Left ventricle myocardium inferior (tissue), 1 donor: ENCODE measurements at places on chromosomes 13 and 19. TPM values are rescaled to one million over a fixed set of nuclear protein-coding genes. Genes with fewer than 3 reads are reported as not detected.

IZUMO1 gene
- 0.60 TPM for total RNA-seq

PSPN gene
- 1.2 TPM for total RNA-seq

ZNF580 gene
- total RNA-seq = 11.8 TPM

LIN7B gene
- 23.4 TPM for total RNA-seq

GFY gene
- 0.14 TPM for total RNA-seq

PLIN5 gene
- 73.5 TPM for total RNA-seq

- no peaks in the 10 kb centered on the region for H3K27me3 ChIP-seq
- H3K27ac ChIP-seq = no peak overlapping the region
- H3K36me3 ChIP-seq = peaks cover 40% of the 10 kb centered on the region
Observed at GRCh38 chr19:39177736-39178135, 19.0 kb upstream of the NCCRP1 start.

GRCh38 chr13:46342538-46342937, 44.5 kb downstream of the RUBCNL start:
- H3K27ac ChIP-seq = no peak overlapping the region
- H3K27me3 ChIP-seq = peaks cover 8% of the 10 kb centered on the region
- no peaks in the 10 kb centered on the region for H3K36me3 ChIP-seq
- peaks cover 7% of the 10 kb centered on the region for H3K4me1 ChIP-seq
- no peak for DNase-seq

- no peaks in the 10 kb centered on the region for H3K36me3 ChIP-seq
- H3K27ac ChIP-seq = peak overlapping the region; percentile 98
- peak overlapping the region; percentile 98 for H3K4me3 ChIP-seq
- H3K4me1 ChIP-seq = peaks cover 98% of the 10 kb centered on the region
Observed at GRCh38 chr19:29666578-29667386, 1.5 kb downstream of the PLEKHF1 start.

DNA sequence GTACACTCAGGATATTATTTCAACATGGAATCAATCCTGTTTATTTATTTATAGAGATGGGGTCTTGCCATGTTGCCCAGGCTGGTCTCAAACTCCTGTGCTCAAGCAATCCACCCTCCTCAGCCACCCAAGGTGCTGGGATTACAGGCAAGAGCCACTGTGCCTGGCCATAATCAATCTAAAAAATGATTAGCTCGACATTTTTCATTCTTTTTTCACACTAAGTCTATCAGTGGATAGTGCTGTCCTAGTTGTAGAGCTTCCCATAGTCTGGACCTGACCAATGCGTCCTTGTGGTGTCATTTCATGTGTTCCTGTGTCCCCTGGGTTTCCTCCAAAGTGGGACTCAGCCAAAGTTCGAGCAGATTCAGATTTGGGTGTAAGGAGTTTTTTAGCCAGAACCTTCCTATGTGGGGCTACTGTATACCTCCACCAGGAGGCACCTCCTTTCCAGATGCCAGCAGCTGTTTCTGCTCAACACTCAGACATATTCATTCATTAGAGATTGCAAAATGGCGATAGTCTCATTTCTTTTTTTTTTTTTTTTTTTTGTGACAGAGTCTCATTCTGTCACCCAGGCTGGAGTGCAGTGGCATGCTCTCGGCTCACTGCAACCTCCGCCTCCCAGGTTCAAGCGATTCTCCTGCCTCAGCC, 61.1 kb downstream of the MAP4K1 start:
- H3K4me1 ChIP-seq = no peaks in the 10 kb centered on the region
- no peak overlapping the region for H3K4me3 ChIP-seq
- H3K27ac ChIP-seq = no peak overlapping the region
- no peak for DNase-seq
- peaks cover 70% of the 10 kb centered on the region for H3K27me3 ChIP-seq

DNA sequence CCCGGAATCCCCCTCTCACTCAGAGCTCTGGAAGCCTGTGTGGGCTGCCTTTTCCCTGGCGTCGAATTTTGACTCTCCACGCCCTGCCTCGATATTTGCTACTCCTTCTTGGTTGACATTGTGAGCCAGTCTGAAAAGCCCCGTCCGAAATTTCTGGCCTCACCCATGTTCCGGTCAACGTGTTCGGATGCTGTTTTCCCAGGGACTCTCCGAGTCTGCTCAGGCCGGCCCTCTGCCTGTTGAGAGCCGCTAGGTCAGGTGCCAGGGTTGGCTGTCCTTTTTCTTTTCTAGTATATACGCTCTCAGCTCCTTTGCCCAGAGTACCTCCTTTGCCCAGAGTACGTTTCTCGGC, 6.8 kb upstream of the DGKH start:
- DNase-seq = peak; percentile 50
- H3K4me1 ChIP-seq = peaks cover 38% of the 10 kb centered on the region
- peak overlapping the region; percentile 89 for H3K4me3 ChIP-seq
- no peaks in the 10 kb centered on the region for H3K36me3 ChIP-seq

DNA sequence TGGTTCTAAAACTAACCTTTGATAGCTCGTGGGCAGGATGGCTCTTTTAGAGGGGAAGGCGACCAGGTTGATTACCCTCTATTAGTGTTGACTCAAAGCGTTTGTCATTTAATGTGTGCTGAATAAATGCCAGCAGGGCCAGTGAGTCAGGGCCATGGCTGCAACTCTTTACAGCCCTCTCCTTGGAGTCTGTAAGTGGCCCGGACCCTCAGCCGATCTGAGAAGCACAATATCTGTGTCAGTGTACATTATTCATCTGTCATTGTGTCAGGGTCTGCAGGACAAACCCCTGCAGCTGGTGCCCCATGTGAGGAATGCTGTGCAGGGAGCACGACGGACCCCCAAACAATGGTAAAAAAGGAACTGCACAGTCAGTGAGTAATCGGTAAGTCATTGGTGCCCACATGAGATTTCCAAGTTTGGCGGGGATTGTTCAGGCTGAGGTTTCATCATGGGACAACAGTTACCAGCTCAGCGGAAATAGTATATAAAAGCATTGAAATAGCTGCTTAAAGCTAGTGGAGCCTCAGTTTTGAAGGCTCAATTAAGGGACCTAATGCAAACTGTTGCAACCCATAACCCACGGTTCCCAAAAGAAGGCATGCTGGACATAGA, 139.1 kb downstream of the ZNF675 start:
- H3K36me3 ChIP-seq = no peaks in the 10 kb centered on the region
- H3K4me1 ChIP-seq = peaks cover 9% of the 10 kb centered on the region
- H3K27me3 ChIP-seq = no peaks in the 10 kb centered on the region
- no peak overlapping the region for H3K4me3 ChIP-seq
- H3K27ac ChIP-seq = no peak overlapping the region

GRCh38 chr19:28419312-28419711, 793.6 kb downstream of the UQCRFS1 start:
- no peak for DNase-seq
- H3K4me3 ChIP-seq = no peak overlapping the region
- no peak overlapping the region for H3K27ac ChIP-seq

GRCh38 chr13:99322297-99323103, 15.3 kb upstream of the GPR183 start:
- no peaks in the 10 kb centered on the region for H3K27me3 ChIP-seq
- peaks cover 22% of the 10 kb centered on the region for H3K4me1 ChIP-seq
- no peak overlapping the region for H3K4me3 ChIP-seq
- H3K36me3 ChIP-seq = peaks cover 20% of the 10 kb centered on the region
- no peak for DNase-seq
- H3K27ac ChIP-seq = peak overlapping the region; percentile 18

DNA sequence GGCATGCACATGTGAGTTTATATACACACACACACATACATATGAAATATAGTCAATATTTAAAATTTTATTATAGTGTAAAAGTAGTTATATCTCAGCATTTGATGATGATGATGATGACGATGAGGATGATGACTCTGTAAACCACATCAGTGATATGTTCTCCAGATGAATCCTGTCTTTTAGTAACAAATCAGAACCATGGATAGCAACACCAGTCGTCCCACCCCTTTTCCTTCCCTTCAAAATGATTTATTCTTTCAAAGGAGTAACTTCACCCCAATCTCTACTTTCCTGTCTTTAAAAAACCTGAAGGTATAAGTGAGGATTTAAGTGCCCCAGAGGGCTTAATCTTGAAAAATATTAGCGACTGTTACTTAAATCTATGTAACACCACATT, 74.1 kb downstream of the DCLK1 start:
- no peaks in the 10 kb centered on the region for H3K27me3 ChIP-seq
- no peak for DNase-seq
- H3K4me3 ChIP-seq = no peak overlapping the region
- no peak overlapping the region for H3K27ac ChIP-seq

- H3K36me3 ChIP-seq = no peaks in the 10 kb centered on the region
- H3K27me3 ChIP-seq = peaks cover 23% of the 10 kb centered on the region
- H3K4me1 ChIP-seq = peaks cover 27% of the 10 kb centered on the region
- DNase-seq = no peak
- no peak overlapping the region for H3K4me3 ChIP-seq
- no peak overlapping the region for H3K27ac ChIP-seq
Observed at GRCh38 chr13:20718958-20719566, 15.6 kb downstream of the IL17D start.

DNA sequence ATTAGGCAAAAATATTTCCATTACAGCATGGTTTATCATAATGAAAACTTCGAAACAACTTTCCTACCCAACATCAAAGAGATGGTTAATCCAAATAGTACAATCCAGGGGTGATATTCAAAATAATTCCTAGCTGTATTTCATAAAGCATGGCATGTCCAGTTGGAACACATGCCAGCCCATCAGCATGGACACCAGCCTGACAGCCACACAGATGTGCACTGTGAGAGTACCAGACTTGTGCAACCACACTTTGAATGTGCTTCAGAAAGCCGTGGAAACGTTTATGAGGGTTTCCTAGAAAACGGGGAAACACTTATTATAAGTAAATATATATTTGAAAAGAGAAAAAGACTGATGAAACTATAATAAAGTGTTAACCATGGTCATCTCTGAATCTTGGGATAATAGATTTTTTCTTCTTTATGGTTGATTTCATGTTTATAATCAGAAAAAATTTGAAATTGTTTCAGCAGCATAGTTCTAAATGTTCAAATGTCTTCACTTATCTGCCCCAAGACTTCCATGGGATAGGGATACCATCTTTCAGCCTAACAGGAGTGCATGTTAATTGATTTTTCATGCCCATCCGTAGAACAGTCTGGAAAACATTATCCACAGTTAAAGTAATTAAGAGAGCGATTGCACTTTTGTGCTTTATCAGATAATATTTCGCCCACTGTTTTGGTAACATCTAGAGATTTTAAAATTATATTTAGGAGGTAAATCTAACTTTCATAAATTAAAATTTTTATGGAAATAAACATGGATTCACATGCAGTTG, 242.6 kb upstream of the IRS2 start:
- H3K36me3 ChIP-seq = no peaks in the 10 kb centered on the region
- H3K4me1 ChIP-seq = peaks cover 8% of the 10 kb centered on the region
- H3K27me3 ChIP-seq = no peaks in the 10 kb centered on the region
- H3K4me3 ChIP-seq = no peak overlapping the region

DNA sequence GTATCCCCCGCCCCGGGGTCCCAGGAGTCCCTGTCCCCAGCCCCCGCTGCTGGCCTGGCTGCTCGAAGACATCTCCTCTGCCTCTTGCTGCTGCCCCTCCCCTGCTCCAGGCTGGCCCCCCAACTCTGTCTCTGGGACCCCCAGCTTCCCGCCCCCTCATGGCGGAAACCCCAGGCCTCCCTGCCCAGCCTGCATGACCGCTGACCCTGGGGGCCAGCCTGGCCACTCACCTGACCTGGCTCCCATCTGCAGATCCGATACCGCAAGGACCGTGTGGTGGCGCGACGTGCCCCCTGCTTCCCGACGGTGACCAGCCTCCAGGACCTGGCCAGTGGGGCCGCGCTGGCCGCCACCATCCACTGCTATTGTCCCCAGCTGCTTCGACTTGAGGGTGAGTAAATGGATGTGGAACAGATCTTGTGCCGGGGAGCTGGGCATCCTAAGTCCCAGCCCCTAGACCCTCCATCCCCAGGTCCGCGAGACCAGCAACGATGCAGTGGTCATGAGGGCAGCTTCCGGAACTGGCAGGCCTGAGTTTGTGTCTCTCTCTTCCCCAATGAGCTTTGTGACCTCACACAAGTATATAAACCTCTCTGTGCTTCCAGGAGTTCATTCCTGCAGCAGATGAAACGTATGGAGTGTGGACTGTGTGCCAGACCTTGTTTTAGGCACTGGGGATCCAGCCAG, 12.4 kb downstream of the CAMSAP3 start:
- no peak for DNase-seq
- no peak overlapping the region for H3K4me3 ChIP-seq
- no peaks in the 10 kb centered on the region for H3K36me3 ChIP-seq
- peaks cover 38% of the 10 kb centered on the region for H3K27me3 ChIP-seq
- H3K27ac ChIP-seq = no peak overlapping the region

DNA sequence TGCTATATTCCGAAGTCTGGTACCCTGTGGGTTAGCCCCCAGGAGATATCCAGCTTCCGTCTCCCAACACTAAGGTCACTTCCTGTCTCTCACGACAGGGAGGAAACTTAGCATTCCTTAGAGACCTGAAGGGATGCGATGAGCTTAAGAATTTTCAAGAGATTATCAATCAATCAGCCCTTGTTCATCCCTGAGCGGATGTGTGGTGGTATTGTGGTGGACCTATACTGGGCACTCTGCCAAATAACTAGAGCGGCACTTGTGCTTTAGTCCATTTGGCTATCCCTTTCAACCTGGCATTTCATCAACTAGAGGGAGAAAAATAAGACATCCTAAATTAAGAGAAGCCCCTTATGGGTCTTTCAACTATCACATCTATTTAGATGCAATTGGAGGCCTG, 30.9 kb upstream of the ZNF562 start:
- no peak overlapping the region for H3K27ac ChIP-seq
- no peak for DNase-seq
- no peak overlapping the region for H3K4me3 ChIP-seq
- H3K36me3 ChIP-seq = no peaks in the 10 kb centered on the region
- no peaks in the 10 kb centered on the region for H3K4me1 ChIP-seq

DNA sequence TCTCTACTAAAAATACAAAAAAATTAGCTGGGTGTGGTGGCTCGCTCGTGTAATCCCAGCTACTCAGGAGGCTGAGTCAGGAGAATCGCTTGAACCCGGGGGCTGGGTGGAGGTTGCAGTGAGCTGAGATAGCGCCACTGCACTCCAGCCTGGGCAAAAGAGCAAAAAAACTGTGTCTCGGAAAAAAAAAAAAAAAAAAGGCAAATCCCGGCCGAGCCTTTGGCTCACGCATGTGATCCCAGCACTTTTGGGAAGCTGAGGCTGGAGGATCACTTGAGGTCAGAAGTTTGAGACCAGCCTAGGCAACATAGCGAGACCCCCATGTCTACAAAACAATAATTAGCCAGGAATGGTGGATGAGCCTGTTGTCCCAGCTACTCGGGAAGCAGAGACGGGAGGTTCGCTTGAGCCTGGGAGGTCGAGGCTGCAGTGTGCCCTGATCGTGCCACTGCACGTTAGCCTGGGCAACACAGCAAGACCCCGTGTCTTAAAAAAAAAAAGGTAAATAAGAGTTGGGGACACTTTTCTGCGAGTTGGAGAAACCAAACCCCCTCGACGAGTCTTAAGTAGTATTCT, 574 bp upstream of the GPX4 start:
- peaks cover 23% of the 10 kb centered on the region for H3K36me3 ChIP-seq
- no peak for DNase-seq
- H3K27ac ChIP-seq = peak overlapping the region; percentile 99
- peaks cover 88% of the 10 kb centered on the region for H3K4me1 ChIP-seq
